ENCODE measurements at places on chromosomes 2 and 18.
A peak's percentile ranks its signal among the peaks of the same experiment; 100 is the strongest.

- peak; percentile 66 for DNase-seq
Measured at GRCh38 chr2:232901736-232902578, 31.9 kb downstream of the SNORC start.

- DNase-seq, result no peak
Measured at GRCh38 chr2:37625156-37625555, 46.3 kb downstream of the CDC42EP3 start.

DNA sequence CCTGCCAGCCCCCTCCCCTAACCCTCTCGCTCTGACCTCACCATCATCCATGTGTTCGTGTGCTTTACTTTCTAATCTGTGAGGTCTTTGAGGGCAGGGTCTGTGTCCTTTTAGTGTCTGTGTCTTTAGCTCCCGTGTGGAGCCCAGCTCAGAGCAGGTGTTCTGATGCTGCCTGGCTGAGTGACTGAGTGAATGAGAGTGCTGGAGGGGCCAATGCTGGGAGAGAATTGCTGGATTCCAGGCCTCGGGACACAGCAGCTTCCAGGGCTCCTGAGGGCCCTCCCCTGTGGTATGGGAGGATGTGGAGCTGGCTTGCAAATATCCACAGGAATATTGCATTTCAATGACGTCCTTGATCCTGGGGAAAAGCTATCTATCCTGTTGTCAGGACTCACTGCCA, 160.6 kb downstream of the ANKRD30B start:
- no peak for DNase-seq

GRCh38 chr2:178238154-178238521, 43.8 kb downstream of the OSBPL6 start:
- no peak for DNase-seq

DNA sequence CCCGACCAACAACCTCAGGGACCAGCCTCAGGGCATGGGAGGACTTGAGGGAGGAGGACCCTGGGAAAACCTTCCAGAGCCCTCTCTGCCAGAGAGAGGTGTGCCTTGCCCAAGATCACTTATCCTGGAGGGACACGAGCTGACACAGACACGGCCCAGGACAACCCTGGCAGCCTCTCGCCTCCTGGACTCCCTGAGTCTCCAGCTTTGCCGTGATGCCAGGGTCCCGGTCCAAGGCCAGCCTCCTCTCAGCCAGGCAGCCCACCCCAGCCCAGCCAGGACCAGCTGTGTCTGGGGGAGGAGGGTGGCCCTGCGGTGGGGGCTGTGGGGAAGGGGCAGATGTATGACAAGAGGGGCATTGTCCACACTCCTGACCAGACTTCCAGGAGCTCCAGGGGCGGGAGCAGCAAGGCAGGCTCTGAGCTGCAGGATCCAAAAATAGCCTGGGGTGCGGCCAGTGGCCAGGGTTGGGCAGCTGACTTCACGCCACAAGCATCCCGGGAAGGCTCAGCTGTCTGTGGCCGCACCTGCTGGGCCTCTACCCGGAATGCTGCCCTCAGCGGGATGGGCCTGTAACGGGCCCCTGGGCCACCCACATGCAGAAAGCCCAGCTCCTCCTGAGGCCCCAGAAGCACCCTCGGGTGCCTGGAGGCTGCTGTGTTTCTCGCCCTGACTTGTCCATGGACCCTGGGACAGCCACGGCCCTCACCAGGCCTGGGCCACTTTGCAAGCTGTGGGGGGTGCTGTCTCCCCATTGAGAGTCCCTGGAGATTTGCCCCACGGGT, 65.5 kb upstream of the GPC1 start:
- peak; percentile 91 for DNase-seq

DNA sequence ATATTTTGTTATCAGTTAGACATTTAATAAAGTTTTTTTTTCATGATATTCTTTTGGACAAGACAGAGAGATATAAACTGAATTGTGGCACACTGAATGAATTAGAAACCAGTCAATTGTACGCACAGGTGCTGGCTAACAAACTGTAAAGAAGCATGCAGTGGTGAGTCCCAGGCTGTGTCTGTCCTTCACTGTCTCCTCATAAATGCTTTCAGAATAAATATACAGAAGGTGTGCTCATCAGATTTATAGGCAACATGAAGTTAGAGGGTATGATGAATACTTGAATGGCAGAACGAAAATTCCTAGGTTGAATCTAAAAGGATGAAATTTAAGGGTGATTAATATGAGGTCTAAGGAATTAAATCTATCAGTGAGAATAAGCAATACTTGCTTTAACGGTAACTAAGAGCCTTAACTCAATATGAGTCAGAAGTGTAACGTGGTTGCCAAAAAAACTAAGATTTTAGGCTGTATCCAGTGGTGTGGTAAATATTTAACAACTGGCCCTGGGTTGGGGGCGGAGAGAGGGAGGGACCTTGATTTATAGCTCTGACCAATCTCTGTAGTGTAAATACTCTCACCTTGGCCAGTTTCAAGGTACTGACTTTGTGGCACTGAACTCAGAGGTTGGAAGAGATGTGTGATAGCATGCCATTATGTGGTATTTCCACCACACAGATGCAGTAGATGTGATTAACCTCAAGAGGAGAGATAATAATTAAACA, 41.9 kb upstream of the AAK1 start:
- DNase-seq, result no peak

DNA sequence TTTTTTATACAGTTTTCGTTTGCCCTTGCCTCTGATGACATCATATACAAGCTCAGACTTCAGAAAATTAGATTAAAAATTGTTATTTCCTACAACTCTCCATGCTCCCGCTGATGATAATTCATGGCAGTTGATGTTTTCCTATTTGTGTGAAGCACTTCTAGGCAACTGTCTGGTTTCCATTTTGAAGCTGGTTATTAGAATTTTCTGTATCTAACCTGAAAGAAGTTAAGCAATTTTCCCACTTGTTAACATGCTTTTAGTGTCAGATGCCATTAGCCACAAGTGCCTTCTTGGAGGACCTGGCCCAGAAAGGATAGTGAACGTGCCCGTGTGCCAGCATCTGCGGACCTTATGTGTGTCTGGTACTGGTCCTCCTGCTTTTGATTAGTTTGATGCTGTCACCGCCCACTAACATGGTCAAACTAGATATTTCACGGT, 347.6 kb upstream of the RAB12 start:
- DNase-seq, result no peak

DNA sequence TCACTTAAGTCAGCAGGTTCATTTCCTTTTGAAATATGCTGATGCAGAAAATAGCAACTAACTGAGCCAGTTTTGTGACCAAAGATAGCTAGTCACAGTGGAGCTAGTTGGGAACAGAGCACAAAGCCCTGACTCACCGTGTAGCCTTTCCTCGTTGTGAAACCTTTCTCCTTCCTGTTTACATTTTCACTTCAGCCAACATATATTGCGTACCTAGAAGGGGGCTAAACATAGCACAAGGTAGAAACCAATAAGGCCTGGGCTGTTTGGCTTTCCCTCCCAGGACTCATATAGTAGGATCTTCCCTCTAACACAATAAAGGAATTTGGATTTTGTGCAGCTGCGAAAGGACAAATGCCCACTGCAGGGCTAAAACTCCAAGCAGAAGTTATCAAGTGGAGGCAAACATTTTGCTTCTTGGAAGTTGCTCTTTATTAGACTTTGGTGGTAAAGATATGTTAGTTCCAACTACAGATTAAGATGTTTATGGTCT, 24.5 kb upstream of the LPIN2 start:
- DNase-seq, result no peak

GRCh38 chr18:57845605-57846074, 42.5 kb upstream of the ATP8B1 start:
- no peak for DNase-seq
